H9 (cell line): ENCODE measurements at places on chromosomes 1 and 21. TPM values are rescaled to one million over a fixed set of nuclear protein-coding genes. Genes with fewer than 3 reads are reported as not detected.
A peak's percentile ranks its signal among the peaks of the same experiment; 100 is the strongest.

- H3K27ac ChIP-seq, result no peak overlapping the region
- H3K36me3 ChIP-seq, result no peaks in the 10 kb centered on the region
- no peaks in the 10 kb centered on the region for H3K27me3 ChIP-seq
- peak overlapping the region; percentile 28; the same call in 1 of the 3 replicates for H3K4me3 ChIP-seq
Observed at GRCh38 chr1:3904006-3904842, 4.2 kb upstream of the C1orf174 start.

GRCh38 chr21:31098576-31099005 is 60.3 kb upstream of the KRTAP19-8 start:
- no peak overlapping the region for H3K4me3 ChIP-seq
- no peak overlapping the region for H3K27ac ChIP-seq
- H3K36me3 ChIP-seq, result no peaks in the 10 kb centered on the region

DNA sequence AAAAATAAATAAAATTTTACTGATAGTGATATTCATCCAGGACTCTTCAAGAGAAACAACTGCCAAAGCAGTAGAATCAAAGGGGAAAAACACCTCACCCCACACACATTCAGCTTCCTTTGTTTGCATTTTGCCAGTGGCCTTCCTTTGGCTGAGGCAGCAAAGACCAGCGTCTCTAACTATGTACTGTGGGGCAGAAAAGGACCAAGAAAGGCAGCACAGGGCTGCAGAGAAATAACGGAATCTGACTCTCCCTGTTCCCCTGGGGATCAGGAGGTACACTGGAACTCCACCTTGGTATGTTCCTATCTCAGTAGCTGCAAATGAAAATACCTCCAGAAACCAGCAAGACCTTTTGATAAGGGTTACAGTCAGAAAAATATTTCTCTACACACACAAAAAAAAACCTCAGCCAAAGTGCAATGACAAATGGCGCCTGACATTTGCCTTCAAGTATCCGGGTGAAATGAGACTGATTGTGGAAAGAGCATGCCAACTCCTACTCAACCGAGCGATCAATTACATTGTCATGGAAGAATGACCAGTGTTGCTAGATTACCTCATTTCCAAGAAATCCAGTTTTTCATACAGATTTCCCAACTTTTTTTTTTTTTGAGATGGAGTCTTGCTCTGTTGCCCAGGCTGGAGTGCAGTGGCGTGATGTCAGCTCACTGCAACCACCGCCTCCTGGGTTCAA is 50.9 kb downstream of the TARBP1 start:
- no peak overlapping the region for H3K27ac ChIP-seq
- H3K4me3 ChIP-seq, result no peak overlapping the region
- H3K4me1 ChIP-seq, result no peaks in the 10 kb centered on the region
- peaks cover 51% of the 10 kb centered on the region for H3K36me3 ChIP-seq
- no peak for DNase-seq
- no peaks in the 10 kb centered on the region for H3K27me3 ChIP-seq

DNA sequence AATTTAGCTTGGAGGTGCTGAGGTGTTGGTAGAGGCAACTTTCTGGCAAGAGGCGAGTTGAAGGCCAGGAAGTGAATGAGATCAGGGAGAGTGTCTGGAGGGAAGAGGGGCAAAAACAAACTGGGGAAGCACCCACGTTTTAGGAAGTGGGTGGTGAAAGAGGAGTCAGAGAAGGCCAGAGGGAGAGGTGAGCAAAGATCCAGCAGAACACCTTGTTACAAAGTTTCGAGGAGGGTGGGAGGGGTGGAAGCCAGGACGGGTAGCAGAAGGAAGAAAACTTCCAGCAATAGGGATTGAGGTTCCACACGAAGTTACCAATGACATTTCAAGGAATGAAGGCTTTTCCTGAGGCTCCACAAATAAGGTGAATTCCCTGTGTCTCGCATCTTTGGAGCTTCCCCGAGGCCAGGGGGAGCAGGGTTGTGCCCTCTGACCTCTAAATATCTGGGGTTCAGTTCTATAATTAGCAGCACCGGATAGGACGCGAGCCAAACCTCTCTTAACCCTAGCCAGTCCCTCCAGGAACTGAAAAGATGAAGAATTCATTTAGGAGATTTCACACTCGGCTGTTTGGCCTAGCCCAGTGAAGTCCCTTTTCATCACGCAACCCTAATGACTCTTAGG is 578 bp upstream of the SESN2 start:
- no peak overlapping the region for H3K27ac ChIP-seq
- no peak for DNase-seq
- H3K4me1 ChIP-seq, result no peaks in the 10 kb centered on the region
- H3K4me3 ChIP-seq, result peak overlapping the region; percentile 83
- peaks cover 7% of the 10 kb centered on the region for H3K36me3 ChIP-seq
- H3K27me3 ChIP-seq, result no peaks in the 10 kb centered on the region

The DUSP10 gene
- total RNA-seq, result 2.0 and 3.2 TPM in 2 replicates

The FAM78B gene
- total RNA-seq, result 1.6 and 2.3 TPM in 2 replicates
